Thyroid gland (tissue), 4 donors: ENCODE measurements at places on chromosomes 7 and 10. TPM values are rescaled to one million over a fixed set of nuclear protein-coding genes. Genes with fewer than 3 reads are reported as not detected.

GRCh38 chr10:29555091-29555745, 79.6 kb downstream of the SVIL start:
- DNase-seq, result no peak

GRCh38 chr10:14433147-14433546, 102.4 kb upstream of the FRMD4A start:
- no peak for DNase-seq

OR2A14 gene
- total RNA-seq, result not detected

GRK5 gene
- total RNA-seq, result 18.0 TPM
